Stimulated activated CD8-positive, alpha-beta memory T cell treated with anti-CD3 and anti-CD28 coated beads, Interleukin-4, amount 100 ng/mL, for 1 hour (primary cell): ENCODE measurements at places on chromosomes 5 and 9.

GRCh38 chr5:75282581-75282980 lies 45.9 kb upstream of the ANKRD31 start:
- DNase-seq, result no peak

GRCh38 chr5:174106997-174107655 lies 61.6 kb downstream of the NSG2 start:
- no peak for DNase-seq

- DNase-seq, result no peak
Observed at GRCh38 chr5:32193591-32193990, 19.5 kb upstream of the GOLPH3 start.

DNA sequence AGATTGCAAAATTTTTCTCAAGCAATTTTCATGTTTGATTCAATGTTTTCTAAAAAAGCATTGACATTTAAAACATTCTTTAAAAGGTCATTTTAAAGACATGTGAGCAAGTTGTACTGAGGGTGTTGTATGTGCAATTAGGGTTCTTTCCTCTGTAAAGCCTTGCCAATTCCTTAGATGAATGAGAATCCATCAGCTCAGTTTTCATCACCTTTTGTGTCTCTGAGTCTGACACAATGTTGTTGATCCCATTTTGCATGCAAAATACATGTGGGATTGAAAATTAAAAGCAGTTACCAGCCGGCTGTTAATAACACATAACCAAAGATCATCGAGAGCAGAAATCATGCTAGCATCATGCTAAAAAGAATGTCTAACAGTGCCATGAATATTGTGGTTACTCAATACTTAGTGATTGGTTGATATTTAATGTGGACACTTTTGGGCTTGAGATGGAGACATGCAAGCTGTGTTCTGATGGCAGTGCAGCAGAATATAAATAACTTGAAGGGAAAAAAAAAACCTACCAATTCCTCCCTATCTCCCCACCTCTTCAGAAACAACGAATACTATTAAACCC lies 57.7 kb downstream of the FGF10 start:
- DNase-seq, result no peak

- no peak for DNase-seq
Observed at GRCh38 chr9:137457406-137458193, 1.5 kb downstream of the NSMF start.

DNA sequence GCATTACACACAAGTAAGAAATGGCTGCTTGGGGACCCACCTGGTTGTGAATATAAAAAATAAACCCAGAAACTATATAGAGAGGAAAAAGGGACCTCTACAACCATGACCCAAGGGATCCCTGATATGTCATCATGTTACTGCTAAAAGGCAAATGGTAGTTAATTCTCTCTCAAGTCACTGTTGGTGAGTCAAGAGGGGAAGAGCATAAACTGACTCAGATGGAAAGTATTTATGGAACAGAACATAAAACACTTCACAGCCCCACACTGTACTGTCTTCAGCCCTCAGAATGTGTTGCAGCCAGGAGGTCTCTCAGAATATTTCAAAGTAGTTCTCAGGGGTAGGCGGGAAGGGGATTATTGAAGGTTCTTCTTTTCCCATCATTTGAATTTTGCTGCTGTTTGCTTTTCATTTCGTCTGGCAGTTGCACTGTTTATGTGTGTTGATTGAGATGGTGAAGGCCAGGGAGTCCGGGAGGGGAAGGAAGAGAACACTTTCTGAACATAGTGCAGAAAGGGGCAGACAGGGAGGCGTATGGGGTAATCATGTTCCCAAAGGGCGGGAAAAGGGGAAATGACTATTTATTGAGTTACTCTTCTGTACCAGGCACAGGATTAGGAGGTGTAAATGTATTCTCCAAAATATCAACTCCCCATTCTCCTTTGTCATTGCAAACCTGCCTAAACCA lies 85.5 kb downstream of the TEK start:
- DNase-seq, result no peak
